ENCODE measurements at places on chromosomes 4 and X.

GRCh38 chr4:25069014-25069413, 38.3 kb upstream of the LGI2 start:
- DNase-seq = no peak

GRCh38 chrX:53294024-53294648, 12.8 kb upstream of the IQSEC2 start:
- DNase-seq = no peak

DNA sequence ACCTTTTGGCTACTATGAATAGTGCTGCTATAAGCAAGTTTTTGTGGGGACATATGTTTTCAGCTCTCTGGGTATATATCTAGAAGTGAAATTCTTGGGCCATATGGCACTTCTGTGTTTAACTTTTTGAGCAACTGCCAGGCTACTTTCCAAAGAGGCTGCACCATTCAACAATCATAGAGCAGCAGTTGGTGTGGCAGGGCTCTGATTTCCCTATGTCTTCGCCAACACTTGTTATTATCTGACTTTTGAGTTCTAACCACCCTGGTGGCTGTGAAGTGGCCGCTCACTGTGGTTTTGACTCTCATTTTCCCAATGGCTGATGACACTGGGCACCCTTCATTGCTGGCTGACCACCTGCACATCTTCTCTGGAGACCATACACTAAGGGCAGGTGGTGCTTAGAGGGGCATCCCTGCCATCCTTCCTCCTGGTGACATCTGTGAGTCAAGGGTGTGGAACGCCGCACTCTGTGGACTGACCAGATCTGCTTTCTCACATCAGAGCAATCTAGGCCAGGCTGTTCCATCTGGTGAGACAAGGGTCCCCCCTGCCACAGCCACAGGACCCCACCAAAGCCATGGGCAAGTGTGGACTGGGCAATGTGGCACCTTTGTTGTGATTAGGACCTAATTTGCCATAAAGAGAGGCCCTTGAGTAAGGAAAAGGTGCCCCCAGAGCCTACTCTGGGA, 49.6 kb downstream of the ZFYVE28 start:
- no peak for DNase-seq

DNA sequence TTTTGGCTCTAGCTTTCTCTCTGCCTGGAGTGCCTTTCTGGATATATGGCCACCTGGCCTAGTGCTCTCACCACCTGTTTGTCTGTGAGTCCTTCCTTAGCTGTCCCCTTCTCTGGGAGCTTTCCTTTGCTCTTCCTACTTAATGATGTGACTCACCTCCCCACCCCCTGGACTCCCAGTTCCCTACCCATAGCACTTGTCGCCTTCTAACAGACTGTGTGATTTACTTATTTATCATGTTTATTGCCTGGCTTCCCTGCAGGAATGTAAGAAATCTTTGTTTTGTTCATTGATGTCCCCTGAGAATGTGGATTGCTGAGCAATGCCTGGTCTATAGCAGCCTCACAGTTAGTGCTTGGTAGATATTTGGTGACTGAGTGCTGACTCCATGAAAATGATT, 18.9 kb downstream of the ADD1 start:
- no peak for DNase-seq

- DNase-seq = no peak
Measured at GRCh38 chr4:7009564-7009963, 33.6 kb upstream of the TADA2B start.

DNA sequence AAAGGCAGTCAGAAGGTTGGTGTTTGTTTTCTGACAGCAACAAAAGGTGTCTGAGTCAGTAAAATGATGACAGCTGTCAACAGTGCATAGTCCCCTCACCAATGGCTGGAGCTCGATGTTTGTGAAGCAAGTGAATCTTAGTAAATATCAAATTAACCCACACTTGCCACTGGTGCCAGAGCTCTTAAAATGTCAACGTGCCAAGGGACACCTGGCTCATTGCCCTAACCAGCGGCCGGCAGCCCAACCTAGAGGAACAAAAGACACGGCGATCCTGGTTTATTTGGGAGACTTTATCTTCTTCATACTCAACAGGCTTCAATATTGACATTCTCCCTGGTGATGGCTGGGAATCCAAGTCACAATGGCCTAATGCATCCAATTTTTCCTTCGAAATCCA, 143.4 kb downstream of the CPEB2 start:
- DNase-seq = no peak

DNA sequence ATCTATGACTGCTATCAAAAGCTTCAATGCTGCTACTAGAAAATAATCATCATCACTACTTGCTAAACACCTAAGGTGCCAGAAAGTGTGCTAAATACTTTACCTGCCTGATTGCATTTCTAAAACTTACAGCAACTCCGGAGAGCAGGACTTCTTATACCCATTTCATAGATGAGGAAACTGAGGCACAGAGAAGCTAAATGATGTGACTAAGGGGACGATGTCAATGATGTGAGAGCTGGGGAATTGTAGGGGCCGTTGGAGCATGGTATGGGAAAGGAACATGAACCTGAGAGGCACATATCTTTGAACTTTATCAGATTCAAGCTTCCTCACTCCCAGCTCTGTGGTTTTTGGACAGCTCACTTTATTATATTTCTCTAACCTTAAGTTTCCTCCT, 38.7 kb downstream of the CCKAR start:
- no peak for DNase-seq

DNA sequence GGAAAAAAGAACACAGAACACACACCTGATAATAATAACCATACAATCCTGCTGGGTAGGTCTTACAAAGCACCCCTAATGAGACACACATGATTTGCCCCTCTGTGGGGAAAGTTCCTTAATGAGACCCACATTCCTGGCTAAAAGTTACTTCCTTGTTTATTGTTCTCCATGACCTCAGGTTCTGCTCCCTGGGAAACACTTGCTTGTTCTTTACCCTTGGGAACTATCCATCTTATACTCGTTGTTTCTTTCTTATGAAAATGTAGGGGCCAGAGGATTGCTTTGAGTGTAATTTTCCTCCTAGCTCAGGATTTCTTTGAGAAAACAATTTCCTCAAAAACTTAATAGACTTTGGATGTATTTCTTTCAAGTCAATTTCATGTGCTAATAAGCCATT, 52.1 kb upstream of the PCDH10 start:
- DNase-seq = no peak

DNA sequence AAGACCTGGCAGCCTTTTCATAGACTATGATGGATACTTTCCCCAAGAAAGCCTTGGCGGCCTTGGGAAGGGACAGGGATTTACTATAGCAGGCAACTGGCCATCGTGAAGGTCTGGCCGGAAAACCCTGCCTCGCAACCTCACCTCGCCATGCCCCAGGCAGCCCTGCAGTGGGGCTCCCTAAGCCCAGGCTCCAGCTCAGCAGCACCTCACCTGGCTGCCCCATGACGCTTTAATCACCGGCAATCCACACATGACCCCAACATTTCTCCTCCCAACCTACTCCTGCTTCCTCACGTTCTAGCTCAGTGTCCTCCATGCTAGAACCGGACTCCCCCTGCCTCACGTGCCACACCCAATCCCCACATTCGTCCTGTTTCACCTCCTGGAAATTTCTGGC, 82.4 kb downstream of the NSUN7 start:
- no peak for DNase-seq

DNA sequence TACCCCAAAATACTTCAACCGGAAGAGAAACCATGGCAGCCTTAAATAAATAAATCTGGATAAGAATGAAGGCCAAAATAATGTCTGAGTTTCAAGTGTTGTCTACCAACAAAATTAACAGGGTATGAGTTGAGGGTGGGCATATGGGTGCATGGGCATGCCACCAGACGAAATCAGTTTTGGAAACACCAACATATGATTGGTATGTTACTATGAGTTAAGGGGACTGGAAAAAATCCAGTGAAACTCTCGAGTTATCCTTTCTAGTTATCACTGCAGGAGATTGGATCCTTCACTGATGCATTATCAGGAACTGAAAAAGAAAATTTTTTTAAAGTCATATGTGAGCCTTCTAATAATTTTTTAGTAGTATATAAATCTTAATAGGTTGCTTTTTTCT, 32.4 kb downstream of the NOCT start:
- no peak for DNase-seq

DNA sequence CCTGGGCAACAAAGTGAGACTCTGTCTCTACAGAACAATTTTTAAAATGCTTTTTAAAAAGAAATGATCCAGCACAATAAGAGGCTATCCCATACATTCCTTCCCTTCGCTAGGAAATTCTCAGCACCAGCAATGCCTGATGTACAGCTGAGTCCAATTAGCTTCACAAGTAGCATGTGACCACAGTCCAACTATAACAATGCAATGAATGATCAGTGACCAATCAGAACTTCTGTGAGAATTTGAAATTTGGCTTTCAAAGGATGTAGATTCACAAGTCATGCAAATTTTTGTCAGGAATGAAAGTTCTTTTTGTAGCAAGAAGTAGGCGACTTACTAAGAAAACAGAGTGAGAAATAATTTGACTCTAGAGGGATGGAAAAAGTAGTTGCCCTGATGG, 278.5 kb upstream of the UGT8 start:
- DNase-seq = no peak

GRCh38 chrX:65300104-65300809, 234.3 kb downstream of the LAS1L start:
- no peak for DNase-seq

DNA sequence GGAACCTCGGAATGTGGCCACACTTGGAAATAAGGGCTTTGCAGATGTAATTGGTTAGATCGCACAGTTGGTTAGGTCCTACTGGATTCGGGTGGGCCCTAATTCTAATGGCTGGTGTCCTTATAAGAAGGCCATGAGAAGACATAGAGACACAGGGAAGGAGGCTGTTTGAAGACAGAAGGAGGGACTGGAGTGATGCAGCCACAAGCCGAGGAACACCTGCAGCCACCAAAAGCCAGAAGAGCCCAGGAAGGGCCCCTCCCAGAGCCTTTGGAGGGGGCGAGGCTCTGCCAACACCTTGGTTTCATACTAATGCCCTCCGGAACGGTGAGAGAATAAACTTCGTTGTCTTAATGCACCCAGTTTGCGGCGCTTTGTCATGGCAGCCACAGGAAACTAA, 47.0 kb downstream of the EVC start:
- no peak for DNase-seq

- DNase-seq = no peak
Measured at GRCh38 chr4:53205970-53206369, 159.9 kb downstream of the SCFD2 start.

DNA sequence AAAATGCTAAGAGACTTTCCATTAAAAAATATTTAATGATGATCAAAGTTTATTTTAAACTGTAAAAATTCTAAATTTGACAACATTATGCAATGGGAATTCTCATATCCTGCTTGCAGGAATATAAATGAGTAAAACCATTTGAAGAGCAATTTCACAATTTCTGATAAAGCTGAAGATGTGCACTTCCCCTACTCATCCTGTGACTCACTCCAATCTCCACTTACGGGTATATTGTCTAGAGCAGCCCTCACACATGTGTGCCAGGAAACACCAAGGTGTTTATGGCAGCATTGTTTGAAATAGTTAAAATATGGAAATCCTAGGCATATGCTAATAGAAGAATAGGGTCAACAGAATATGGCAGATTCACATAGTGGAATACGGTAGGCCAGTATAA, 158.4 kb downstream of the PDHA2 start:
- DNase-seq = no peak

DNA sequence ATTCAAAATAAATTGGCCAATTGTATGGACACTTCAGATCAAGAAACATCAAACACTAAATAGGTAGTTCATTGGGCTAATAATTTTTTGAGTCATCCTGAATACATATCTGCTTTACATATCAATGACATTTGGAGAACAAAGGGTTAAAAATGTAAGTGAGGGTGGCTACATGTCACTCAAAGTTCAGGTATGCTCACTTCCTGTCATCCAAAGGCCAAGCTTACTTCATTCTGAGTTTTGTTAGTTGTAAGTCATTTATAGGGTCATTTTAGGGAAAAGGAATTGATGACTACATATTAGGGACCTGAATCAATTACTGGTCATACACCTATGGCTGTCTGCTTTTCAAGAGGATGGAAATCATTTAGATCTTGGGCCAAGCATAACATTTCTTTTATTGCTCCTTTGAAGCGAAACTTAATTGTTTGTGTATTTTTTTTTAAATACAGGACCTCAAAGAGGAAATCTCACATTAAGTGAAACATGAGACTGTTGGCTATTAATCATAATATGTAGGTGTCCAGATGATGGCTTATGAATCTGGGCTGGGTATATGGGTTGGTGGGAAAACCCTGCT, 119.2 kb upstream of the LEF1 start:
- DNase-seq = no peak

DNA sequence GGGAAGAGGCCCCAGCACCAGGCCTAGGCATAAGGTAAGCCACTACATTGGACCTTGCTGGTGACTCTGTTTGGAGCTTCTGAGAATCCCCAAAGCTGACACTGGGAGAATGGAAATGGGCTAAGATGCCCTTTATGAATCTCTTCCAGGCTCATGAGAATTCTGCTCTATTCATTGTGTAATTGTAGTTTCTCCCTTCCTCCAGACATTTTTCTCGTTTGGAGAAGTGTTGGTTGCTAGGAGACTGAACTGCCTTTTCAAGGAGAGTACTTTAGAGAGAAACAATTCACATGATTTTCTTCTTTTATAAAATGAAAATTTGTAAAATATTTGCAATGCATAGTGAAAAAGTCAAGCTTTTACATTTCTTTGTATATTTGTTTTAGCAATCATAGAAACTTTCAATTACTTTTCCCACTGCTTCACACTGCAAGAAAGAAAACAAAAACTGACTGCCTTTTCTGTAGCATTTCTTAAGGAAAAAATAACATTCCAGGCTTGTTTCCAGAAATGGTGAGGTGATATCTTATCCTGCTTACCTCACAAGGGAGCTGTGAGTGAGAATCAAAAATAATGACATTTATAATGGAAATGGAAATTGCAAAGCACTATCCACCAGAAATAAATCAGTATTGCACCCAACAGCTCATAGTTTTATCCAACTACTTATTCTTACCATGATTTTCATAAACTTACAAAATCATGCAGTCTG, 24.9 kb upstream of the DCHS2 start:
- DNase-seq = no peak

GRCh38 chr4:2045518-2045951, 13.6 kb upstream of the NAT8L start:
- no peak for DNase-seq

GRCh38 chr4:119471259-119471658, 149.3 kb upstream of the FABP2 start:
- no peak for DNase-seq

- no peak for DNase-seq
Measured at GRCh38 chr4:78155616-78156105, 98.5 kb downstream of the FRAS1 start.

Data from activated CD8-positive, alpha-beta memory T cell treated with anti-CD3 and anti-CD28 coated beads, Interleukin-2, amount 50 U/mL, for 48 hours (primary cell).